ENCODE measurements at places on chromosomes 4 and X.

GRCh38 chr4:7364979-7365378 is 69.8 kb downstream of the PSAPL1 start:
- DNase-seq: no peak

DNA sequence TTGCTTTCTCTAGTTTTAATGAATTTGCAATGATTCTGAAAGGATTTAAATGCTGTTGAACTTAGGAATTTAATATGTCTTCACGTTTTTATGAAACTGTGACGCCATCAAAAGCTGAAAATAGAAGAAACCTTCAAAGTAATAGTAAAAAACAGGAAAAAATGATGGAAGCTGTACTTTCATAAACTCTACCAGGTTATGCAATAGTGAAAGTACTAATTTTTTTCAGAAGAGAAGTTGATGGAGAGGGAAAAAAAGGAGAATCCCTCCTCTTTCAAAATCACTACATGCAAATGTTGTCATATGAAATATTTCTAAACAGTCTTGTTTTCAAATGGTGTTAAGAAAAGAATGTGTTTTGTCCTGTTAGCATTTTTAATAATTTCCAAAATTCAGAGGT is 73.6 kb downstream of the ZNF330 start:
- DNase-seq: no peak

GRCh38 chr4:169185133-169185956 is 85.4 kb downstream of the SH3RF1 start:
- no peak for DNase-seq

GRCh38 chr4:158865520-158866177 is 96.8 kb downstream of the FNIP2 start:
- DNase-seq: no peak

DNA sequence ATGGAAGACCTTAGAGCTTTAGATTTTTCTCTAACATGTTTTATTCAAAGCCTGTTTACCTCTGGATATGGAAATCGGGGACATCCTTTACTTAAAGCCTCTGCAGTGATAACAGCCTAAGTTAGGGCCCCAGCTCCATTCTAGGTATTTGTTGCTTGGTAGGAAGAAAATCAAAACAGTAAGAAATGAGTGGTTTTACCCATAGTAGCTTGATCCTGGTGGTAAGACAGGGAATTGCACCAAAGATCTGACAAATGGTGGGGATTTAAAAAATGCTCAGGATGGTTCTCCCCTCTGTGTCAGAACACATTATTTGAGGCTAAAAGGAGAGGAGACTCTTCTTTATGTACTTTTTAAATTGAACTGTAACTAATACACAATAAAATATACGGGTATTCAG is 52.4 kb downstream of the AFF2 start:
- DNase-seq: no peak

DNA sequence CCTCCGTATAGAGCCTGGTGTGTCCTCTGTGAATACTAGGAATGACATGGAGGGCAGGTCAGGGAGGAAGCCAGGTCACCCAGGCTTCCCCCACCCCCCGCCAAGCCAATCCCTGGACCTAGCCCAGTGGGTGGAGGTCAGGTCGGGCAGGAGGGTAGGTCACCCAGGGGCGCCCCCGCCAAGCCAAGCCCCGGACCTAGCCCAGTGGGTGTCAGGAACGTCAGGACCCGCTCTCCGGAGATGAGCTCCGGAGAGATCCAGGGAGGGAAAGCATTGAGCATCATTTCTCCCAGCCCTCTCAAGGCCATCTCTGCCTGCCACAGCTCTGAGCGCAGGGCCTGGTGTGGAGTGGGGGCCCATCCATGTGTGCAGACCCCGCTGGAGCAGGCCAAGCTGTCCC is 48.6 kb downstream of the WFS1 start:
- DNase-seq: no peak

GRCh38 chrX:148610328-148610698 is 109.9 kb downstream of the AFF2 start:
- DNase-seq: no peak

DNA sequence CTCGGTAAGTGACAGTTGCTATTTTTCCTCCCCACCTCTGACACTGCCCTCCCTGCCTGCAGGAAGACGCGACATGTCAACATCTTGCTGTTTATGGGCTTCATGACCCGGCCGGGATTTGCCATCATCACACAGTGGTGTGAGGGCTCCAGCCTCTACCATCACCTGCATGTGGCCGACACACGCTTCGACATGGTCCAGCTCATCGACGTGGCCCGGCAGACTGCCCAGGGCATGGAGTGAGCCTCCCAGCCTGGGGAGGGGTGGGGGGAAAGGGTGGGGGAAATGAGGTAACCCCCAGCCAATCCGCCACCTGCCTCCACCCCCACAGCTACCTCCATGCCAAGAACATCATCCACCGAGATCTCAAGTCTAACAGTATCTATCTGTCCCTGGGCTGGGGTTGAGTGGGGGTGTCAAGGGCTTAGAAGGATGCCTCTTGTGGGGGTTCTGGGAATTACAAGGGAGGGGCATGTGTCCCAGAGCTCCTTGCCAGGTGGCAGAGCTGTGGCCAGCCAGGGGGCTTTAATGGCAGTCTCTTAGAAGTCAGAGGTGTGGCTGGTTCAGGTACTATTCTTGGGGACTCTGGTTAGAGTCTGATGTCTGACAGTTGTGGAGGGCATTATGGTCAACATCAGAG is 7.8 kb downstream of the ARAF start:
- no peak for DNase-seq

DNA sequence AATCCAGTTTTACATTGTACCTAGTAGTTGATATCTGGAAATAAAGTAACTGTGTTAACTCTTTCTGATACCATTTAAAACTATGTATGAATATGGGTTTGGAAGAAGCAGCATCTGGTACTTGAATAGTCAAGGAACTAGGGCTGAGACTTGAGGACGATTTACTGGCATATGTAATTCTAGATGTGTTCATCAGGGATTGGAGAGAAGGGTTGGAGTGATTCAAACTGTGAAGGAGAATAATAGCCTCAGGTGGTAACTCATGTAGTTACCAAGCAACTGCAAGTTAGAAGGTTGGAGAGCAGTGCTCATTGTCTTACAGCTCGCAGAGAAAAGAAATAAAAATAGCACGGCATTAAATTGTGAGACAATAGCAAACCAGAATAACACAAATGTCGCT is 29.5 kb upstream of the TXLNG start:
- no peak for DNase-seq

- no peak for DNase-seq
These were observed 298.7 kb upstream of the EMCN start for GRCh38 chr4:100816436-100817045.

- no peak for DNase-seq
These were observed 195.9 kb downstream of the SHOX start for GRCh38 chrX:826448-826847.

- DNase-seq: no peak
These were observed 159.6 kb downstream of the LHFPL1 start for GRCh38 chrX:112520124-112520523.

DNA sequence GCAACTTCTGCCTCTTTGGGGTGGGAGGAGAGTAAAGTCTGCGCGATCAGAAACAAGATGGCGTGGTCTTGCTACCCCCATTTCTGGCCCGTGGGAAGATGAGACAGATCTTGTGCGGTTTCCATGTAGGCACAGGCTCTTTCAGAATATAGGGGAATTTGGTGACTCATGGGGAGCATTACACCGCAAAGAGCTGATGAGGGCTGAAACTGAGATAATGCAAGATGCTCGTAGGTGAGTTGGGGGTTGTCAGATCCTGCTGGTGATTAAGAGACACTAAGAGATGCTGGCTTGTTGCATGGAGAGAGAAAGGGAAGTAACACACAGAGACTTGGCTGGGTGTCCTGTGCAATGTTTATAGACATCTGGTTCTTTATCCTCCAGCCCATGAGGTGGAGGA is 1.5 kb downstream of the EVC start:
- DNase-seq: no peak

DNA sequence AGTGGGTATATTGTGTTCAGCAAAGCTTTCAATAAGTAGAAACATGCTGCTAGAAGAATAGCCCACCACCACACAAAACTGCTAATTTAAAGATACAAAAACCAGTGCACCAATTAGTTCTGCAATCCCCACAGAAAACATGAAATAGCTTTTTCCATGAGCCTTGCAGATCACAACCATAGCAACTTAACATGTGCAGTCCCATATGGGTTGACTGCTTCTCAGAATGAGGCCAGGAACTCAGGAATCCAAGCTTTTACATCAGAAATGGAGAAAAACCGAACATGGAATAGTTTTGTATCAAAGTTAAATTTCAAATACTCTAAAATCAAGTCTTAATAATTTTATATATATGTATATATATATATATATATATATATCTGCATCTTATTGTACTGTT is 66.6 kb upstream of the IQCM start:
- DNase-seq: no peak

GRCh38 chr4:181202240-181202639 is 1041.0 kb upstream of the TENM3 start:
- no peak for DNase-seq

DNA sequence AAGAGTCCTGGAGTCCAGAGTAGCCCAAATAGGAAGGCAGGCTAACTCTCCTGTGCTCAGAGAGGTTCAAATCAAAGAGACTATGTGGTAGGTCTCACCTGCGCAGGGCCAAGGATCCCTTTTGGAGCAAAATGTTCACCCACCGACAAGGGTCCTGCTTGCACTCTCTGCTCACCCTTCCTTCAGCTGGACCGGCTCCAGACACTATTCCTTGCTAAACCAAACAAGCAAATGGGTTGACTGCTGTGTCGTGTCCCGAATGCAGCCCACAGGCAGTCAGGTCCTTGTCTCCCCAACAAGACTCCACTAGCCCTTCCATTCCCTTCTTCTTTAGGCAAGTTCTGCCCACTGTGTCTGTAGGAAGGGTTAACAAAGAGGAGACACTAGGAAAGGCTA is 760 bp downstream of the TRMT2B start:
- DNase-seq: no peak

DNA sequence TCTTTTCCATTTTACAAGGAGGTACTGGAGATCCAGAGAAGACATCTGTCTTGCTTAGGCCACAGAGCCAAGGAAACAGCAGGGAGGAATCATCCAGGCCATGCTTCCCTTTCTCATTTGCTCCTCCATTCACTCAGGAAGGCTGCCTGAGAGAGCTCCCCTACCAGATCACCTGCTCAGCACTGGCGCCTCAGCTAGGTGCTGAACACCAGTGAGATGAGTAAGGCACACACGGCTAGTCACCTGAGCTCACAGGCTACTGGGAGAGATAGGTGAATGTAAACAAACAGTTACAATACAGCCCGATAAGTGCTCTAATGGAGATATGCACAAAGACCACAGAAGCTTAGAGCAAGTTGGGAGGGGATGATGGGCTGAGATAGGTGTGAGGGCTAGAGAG is 149.8 kb upstream of the ARHGEF9 start:
- DNase-seq: no peak

GRCh38 chrX:115392871-115393270 is 103.4 kb downstream of the LUZP4 start:
- DNase-seq: no peak

DNA sequence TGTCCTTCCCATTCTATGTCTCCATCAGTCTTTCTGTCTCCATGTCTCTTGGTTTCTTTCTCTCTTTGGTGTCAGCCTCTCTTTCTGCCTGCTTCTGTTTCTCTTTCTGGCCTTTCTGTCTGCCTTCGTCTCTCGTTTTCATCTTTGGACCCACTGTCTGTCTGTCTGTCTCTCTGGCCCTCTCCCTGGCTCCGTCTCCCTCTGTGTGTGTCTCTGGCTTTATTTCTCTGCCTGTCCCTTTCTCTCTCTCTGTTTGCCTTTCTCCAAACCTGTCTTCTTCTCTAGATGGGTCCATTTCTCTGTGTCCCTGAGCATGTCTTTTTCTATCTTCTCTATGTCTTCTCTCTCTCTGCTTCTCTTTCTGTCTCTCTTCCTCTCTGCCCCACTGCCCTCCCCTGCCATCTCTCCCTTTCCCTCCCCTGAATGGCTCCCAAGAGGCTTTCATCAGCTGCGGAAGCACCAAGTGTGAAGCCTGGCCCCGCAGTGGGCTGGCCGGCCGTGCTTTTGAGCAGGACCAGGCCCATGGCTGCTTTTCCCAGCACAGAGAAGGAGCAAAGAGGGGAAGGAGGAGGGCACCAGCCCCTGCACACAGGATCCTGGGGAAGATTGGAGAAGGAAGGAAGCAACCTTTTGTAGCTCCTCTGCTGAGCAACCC is 57.4 kb downstream of the PJA1 start:
- DNase-seq: no peak

DNA sequence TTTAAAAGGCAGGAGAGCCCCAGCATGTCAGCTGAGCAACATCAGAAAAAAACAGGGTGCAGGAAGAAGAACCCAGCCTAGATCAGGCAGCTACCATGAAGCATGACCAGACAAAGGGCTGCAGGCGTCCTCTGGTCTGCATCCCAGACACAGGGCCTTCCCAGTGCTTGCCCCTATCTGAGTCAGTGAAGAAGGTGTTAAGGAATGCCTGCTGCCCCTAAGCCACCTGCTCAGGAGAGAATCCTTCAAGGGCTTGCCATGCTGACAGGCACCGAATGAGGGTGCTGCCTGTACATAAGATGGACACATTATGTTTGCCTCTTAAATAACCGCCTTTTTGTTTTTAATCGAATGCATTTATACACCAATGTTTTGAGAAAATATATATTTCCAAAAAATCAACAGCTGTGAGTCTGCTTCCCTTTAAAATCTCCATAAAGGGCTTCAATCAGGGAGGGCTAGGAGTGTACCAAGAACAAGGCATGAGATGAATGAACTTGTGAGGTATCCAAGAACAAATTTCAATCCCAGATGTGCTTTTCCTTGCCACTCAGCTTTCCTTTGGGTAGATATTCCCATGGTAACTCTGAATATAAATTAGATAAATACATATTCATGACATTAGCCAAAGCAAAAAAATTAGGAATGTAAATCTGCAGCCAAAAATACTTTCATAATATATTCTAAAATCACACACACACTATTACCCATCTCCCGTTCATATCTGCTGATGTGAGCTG is 85.1 kb downstream of the SLC9A7 start:
- DNase-seq: no peak

DNA sequence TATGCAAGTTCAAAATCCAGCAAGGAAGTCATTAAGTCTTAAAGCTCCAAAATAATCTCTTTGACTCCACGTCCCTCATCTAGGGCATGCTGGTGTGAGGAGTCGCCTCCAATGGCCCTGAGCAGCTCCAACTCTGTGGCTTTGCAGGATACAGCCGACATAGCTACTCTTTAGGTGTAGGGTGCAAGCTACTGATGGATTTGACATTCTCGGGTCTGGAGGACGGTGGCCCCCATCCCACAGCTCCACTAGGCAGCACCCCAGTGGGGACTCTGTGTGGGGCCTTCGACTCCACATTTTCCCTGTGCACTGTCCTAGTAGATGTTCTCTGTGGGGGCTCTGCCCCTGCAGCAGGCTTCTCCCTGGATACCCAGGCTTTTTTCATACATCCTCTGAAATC is 333.2 kb upstream of the FGF13 start:
- no peak for DNase-seq

DNA sequence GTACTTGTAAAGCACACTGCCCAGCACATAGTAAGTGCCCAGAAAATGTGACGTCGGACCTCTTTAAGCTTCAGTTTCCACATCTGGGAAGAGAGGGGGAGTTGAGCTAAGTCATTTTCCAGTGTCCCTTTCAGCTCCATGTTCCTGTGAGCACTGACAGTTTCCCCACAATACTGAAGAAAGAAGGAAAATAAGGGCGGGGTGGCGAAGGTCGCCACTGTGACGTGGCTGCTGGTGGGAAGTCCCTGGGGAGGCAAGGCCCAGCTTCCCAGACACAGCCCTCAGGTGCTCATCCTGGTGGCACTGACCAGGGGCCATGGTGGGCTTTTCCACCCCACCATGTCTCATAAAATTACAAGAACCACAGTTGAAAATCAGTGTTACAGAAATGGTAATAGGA is 121.8 kb downstream of the PTTG2 start:
- no peak for DNase-seq

GRCh38 chr4:81757691-81758090 is 286.0 kb upstream of the RASGEF1B start:
- DNase-seq: no peak

GRCh38 chrX:49230500-49231232 is 2.5 kb downstream of the CACNA1F start:
- peak; percentile 39 for DNase-seq
